Stimulated activated CD4-positive, alpha-beta T cell treated with anti-CD3 and anti-CD28 coated beads, Interleukin-1b, Interleukin-23, amount 100 ng/mL, for 1 hour (primary cell): ENCODE measurements at places on chromosomes 13 and 19.

GRCh38 chr13:106213028-106213757, 322.3 kb downstream of the EFNB2 start:
- no peak for DNase-seq

DNA sequence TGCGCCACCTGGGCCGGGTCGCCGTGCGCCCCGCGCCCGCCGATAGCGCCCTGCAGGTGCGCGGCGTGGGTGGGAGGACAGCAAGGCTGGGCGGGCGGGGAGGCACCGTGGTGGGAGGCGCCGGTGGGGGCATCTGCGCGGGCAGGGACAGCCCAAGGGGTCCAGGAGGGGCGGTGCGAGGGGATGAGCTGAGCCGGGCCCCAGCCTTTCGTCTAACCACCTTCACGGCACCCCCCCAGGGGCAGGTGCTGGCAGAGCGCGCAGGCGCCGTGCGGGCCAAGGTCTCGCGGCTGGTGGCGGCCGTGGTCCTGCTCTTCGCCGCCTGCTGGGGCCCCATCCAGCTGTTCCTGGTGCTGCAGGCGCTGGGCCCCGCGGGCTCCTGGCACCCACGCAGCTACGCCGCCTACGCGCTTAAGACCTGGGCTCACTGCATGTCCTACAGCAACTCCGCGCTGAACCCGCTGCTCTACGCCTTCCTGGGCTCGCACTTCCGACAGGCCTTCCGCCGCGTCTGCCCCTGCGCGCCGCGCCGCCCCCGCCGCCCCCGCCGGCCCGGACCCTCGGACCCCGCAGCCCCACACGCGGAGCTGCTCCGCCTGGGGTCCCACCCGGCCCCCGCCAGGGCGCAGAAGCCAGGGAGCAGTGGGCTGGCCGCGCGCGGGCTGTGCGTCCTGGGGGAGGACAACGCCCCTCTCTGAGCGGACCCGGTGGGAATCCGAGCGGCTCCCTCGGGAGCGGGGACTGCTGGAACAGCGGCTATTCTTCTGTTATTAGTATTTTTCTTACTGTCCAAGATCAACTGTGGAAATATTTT, 3.1 kb downstream of the KISS1R start:
- DNase-seq, result no peak

DNA sequence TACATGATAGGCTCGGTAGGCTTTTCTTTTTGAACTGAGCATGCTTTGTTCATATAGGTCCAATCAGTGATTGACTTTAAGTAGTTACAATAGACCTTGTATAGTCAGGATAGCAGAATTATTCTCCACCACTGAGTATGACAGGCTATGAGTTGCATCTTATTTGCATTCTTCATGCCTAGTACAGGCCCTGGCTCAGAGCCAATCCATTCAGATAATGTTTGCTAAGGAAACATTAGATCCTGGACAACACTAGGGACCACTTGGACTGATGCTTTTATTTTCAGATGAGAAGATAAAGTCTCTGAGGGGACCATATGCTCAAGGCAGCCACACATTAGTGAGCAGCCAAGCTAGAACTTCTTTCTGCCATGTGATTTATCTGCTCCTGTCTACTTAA, 133.9 kb downstream of the KL start:
- no peak for DNase-seq

GRCh38 chr13:31321457-31321856, 121.7 kb downstream of the B3GLCT start:
- DNase-seq, result no peak

- DNase-seq, result no peak
These were observed 4.3 kb downstream of the HRC start for GRCh38 chr19:49150944-49151243.

GRCh38 chr13:47216176-47216822, 319.4 kb upstream of the HTR2A start:
- no peak for DNase-seq

DNA sequence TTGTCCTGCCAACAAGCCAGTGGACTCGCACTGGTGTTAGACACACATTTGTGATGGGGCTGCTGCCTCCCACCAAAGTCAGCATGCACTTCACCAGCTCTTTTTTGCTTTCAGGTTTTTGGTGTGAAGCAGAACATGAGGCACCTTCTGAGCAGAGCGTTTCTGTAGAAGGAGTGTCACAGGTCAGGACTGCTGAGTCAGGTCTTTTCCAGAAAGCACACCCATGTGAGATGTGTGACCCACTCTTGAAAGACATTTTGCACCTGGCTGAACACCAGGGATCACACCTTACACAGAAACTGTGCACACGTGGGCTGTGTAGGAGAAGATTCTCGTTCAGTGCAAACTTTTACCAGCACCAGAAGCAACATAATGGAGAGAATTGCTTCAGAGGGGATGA, 4.8 kb downstream of the ZNF304 start:
- DNase-seq, result no peak

GRCh38 chr13:75352641-75353327, 129.2 kb downstream of the TBC1D4 start:
- DNase-seq, result no peak

GRCh38 chr13:73286942-73287620, 228.3 kb downstream of the KLF5 start:
- DNase-seq, result no peak

GRCh38 chr19:56111601-56112312, 9.3 kb downstream of the ZNF787 start:
- DNase-seq, result no peak

DNA sequence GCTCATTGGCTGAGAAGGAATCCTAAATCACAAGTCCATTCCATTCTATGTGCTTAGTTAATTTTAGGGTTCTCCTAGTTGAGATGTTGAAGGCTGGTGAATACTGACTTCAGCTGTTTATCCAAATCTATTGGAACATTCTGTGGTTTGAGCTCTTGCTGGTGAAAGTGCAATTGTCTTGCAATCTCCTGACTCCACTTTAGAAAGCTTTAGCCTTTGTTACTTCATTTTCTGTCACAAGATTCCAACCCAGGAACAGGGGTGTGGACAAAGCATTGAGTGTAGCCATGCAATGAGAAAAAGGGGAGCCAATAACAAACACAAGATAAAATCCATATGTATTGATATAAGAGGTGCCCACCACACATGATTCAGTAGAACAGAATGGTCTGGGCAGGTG, 15.0 kb downstream of the CEACAM21 start:
- DNase-seq, result no peak

DNA sequence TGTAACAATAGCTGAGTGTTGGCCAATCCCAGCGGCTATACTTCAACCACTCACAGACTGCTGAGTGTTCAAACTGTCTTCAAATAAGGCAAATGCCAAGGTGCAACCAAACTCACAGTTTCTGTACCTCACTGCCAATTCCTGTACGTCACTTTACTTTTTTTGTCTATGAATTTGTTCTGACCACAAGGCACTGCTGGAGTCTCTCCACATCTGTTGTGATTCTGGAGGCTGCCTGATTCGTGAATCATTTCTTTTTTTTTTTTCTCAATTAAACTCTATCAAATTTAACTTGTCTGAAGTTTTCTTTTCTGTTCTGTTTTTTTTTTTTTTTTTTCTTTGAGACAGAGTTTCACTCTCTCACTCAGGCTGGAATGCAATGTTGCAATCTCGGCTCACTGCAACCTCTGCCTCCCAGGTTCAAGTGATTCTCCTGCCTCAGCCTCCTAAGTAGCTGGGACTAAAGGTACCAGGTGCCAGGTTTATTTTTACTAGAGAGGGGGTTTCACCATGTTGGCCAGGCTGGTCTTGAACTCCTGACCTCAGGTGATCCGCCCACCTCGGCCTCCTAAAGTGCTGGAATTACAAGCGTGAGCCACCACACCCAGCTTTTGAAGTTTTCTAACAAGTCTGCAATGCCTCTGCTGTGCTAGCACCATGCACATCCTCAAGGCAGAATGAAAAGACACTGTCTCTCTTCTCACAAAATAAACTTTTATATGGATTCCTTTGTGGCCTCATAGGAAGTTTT, 401.7 kb downstream of the IRS2 start:
- DNase-seq, result no peak

- no peak for DNase-seq
These were observed 6.1 kb downstream of the LIPE start for GRCh38 chr19:42421101-42421500.

GRCh38 chr13:28638756-28639155, 20.2 kb upstream of the POMP start:
- DNase-seq, result no peak

DNA sequence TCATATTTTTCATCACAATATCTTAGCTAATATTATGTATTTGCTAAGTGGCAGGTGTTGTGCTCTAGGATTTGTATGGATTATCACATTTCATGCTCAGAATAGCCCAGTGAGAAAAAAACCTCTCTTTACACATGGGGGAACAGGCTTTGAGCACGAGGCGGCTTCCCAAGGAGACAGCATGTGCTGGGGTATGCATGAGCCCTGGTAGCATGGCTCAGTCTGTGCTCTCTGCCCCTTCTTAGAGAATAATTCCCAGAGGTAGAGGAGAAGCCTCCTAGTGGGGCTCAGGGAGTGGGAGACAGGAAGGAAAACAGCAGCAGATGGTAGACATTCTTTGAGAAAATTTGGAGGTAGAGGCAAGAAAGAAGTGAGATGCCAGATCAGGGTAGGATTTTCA, 31.6 kb downstream of the RNASEH2B start:
- DNase-seq, result no peak

DNA sequence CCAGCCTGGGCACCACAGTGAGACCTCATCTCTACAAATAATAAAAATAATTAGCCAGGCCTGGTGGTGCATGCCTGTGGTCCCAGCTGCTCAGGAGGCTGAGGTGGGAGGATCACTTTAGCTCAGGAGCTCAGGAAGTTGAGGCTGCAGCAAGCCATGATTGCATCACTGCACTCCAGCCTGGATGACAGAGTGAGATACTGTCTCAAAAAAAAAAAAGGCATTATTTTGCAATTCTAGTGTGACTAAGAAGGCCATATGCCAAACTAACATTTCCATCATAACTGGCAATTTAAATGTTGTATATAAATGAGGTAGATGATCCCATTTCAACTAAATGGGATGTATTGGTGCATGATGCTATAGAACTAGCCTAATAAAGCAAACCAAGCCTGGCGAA, 632.8 kb upstream of the KLF12 start:
- DNase-seq, result no peak

DNA sequence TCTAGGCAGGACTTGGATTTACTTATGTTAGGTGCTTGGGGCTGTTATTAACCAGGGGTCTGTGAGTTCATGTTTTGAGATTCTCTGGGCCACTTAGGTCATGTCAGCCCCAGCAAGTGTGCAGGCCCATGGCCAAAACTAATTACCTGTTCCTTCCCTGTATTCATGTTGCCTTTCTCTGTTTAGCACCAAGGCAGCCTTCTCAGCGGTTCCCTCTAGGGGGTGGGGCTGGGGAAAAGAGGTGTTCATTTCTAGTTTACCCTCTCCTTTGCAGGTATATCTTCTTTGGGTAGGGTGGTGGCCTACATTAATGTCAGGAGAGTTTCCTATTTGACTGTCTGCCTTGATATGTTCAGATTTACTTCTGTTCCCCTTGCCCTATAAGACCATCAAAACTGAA, 61.7 kb downstream of the PDS5B start:
- DNase-seq, result no peak

DNA sequence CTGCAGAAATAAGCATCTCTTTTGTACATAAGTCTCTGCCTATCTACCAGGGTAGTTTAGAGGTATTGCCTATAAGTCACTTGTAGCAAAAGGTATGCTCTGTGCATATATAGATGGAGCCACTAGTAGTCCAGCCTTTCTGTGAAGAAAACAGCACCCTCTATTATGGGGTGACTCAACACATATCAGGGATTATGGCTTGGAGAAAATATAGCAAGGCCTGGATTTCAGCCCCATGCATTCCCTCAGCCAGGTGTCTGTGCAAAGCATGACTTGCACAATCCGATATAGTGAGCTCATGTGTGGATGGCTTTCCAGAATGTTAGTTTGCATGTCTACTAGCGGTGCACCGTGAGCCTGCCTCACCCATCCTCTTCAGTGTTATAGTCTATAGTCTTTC, 13.4 kb upstream of the NALCN start:
- no peak for DNase-seq

DNA sequence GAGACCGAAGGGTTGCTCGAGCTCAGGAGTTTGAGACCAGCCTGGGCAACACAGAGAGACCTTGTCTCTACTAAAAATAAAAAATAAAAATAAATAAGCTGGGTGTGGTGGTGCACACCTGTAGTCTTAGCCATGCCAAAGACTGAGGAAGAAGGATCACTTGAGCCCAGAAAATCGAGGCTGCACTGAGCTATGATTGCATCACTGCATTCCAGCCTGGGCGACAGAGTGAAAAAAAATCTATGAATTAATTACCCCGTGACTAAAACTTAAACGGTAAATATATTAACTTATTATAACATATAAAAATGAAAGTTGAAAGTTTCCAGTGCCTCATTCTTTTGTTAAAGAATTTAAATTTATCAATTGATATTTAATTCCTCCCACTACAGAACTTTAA, 273.7 kb downstream of the KLF12 start:
- no peak for DNase-seq

GRCh38 chr13:52852444-52852843, 4.0 kb upstream of the PCDH8 start:
- no peak for DNase-seq

DNA sequence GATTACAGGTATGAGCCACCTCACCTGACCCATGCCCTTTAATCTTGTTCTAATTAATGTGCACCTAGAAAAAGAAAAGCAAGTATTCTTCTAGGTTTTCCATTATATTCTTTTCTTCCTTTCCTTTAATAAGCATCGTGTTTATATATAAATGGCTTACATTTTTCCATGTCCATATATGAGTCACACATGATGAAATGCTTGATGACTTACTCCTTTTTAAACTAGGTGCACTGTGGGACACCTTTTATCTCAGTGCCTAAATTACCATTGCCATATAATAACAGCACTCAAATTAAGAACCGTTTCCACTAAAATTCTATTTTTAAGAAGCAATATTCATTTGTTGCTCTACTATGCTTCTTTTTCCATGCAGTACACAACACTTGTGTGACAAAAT, 363.3 kb downstream of the LIG4 start:
- no peak for DNase-seq

DNA sequence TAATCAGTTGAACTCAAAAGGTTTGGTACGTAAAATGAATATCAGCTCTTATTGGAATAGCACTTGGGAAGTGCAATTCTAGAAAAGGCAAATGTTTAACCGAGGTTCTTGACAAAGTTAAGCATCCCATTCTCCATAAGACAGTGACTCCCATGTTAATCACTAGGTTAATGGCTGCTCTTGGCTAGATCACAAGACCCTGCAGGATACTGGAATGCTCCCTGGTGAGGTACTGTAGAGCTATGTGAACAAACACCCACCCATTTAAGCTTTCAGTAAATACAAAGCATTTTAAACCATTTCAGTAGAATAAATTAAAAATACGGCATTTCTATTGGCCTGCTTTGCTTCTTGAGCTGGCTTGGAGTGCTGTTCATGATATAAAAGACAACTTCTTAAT, 56.5 kb downstream of the TDRD3 start:
- no peak for DNase-seq
